ENCODE measurements at places on chromosomes 2 and 18.

DNA sequence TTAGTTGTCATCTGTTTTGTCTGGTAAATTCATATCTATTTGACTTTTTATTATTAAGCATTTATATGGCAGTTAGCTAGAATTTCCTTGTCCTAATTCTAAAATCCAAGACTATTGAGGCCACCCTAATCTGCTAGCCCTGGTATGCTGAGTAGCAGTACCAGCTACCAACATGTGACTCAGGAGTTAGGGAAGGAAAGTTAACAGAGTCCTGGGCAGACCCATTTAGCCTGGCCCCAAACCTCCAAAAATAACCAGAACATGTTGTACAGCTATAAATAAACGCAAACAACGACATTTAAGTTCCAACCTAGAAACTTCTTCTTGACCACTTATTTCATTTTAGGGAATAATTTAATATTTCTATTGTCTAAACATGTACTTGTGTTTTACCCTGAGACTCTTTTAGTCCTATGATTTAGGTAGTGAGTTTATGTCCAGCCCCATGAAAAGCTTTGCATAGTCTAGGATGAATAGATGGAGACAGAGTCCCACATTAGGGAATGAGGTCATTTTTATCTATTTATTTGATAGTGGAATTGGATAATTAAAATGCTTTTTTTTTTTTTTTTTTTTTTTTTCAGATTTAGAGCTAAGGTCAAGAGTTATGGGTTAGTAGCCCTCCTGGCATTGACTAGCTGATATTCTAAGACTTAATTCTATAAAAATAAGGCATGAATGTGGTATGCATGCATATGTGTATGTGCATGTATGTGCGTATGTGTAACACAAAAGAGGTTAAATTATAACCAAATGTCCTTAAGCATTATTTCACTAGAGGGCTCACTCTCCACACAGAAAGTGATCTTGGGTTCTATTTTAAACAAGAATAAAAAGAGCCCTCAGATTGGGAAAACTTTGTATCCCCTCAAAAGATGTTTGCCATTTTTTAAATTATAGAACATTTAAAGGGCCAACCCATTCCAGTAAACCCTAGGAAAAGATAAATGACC is 160.1 kb upstream of the MAPRE2 start:
- DNase-seq, result no peak

GRCh38 chr18:76948345-76948744 is 126.0 kb downstream of the ZNF236 start:
- no peak for DNase-seq

- no peak for DNase-seq
These were observed 10.1 kb upstream of the ATP8B1 start for GRCh38 chr18:57813245-57813644.

DNA sequence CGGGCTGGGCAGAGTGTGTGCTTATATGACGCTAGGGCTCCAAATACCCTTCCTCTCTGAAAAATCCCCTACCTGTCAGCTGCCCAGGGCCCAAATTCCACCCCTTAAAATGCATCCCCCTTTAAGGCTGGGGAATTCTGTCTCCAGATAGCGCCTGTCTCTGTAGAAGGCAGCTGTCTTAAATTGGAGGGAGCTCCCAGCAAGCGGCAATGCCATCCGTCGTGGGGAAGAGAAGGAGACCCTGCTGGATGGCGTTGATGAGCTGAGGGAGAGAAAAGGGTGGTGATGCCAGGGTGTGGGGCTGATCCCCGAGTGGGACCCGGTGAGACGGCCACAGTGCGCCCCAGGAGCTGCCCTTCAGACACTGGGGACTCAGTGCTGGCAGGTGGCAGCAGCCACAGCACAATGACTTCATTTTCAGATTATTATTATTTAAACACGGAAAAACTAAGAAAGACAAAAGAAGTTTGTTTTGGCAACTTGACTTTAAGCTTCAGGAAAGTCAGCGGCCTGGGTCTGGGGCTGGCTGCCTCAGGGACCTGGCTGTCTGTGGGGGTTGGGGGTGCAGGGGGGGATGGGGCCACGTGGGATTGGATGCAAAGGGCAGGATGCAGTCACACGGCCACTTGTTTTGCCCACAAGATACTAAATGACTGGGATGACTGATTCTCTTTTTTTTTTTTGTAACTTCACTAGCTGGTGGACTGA is 152.8 kb downstream of the TFCP2L1 start:
- no peak for DNase-seq

GRCh38 chr2:16725549-16725948 is 59.9 kb upstream of the CYRIA start:
- DNase-seq, result no peak

- DNase-seq, result no peak
These were observed 232.4 kb downstream of the CALCRL start for GRCh38 chr2:187215532-187216240.
